ENCODE measurements at places on chromosomes 5 and 9.

GRCh38 chr9:22079873-22080341 is 70.8 kb upstream of the CDKN2B start:
- DNase-seq = peak; percentile 63

GRCh38 chr9:34059281-34059680 is 10.6 kb upstream of the UBAP2 start:
- no peak for DNase-seq

GRCh38 chr9:2281031-2281802 is 266.1 kb downstream of the SMARCA2 start:
- no peak for DNase-seq

GRCh38 chr5:32017692-32018367 is 156.3 kb downstream of the GOLPH3 start:
- DNase-seq = no peak

GRCh38 chr5:156469636-156470035 is 142.7 kb downstream of the SGCD start:
- no peak for DNase-seq

DNA sequence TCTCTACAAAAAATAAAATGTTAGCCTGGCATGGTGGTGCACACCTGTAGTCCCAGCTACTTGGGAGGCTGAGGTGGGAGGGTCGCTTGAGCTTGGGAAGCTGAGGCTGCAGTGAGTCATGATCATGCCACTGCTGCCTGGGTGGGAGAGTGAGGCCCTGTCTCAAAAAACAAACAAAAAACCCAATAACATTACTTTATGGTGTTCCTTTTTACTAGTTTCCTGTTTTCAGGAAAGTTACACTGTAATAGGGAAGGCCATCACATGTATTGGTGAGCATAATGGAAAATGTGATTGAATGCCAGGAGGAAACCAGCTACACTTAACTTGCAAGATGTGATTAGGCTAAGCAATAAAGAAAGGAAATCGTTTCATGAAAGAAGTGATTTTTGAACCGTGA is 42.7 kb downstream of the SV2C start:
- DNase-seq = no peak

Data from activated naive CD4-positive, alpha-beta T cell treated with anti-CD3 and anti-CD28 coated beads, Interleukin-2, amount 50 U/mL, for 72 hours (primary cell).